ENCODE measurements at places on chromosomes 4 and X.

- no peak for DNase-seq
These were observed 34.7 kb downstream of the CSN3 start for GRCh38 chr4:70277121-70277520.

GRCh38 chrX:54891573-54891972, 29.1 kb upstream of the TRO start:
- DNase-seq: no peak

GRCh38 chr4:84527391-84527790, 28.3 kb upstream of the NKX6-1 start:
- DNase-seq: no peak

- DNase-seq: peak; percentile 22
These were observed 531 bp downstream of the CAMK2D start for GRCh38 chr4:113760795-113761619.

DNA sequence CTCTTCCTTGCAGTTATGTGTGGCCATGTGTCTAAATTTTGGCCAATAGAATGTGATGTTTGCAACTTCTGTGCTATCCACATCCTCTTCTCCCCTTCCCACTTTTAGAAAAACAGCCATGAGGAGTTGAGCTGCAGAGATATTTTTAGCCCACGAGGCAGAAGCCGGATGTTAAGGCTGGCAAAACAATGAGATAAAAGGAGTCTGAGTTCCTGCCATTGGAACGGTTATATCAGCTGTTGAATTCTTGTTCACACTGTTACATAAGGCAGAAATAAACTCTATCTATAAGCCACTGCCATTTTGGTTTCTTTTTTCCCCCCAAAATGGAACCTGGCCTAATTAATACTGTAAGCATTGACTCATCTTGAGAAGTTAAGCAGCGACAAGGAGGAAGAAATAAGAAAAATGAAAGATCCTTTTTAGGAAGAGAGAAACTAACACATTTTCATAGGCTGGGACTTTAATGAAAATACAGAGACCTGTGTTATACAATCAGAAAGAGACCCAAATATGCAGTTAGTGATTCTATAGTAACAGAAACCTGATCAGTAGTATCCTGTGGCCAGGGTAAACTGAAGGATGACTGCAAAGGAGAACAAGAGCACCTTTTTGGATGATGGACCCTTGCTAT, 200.5 kb downstream of the INPP4B start:
- DNase-seq: no peak

GRCh38 chr4:7209699-7210098, 17.4 kb downstream of the SORCS2 start:
- DNase-seq: no peak

- peak; percentile 97 for DNase-seq
These were observed 131.9 kb downstream of the FHIP1A start for GRCh38 chr4:151540728-151541388.

DNA sequence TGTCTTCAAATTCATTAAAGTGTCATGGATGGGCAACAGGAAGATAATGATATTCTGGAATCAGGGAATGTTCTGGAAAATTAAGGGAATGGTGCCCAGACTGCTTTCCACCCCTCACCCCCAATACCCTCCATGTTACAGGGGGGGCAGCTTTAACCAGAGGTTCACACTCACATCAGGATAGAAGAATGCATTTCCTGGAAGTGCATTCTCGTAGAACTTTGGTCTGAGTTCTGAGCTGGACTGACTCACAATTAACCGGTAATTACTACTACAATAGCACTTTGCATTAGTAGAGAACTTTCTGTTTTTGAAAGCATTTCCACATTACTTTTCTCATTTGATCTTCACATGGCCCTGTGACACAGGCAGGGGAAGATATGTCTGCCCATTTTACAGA, 52.5 kb upstream of the SHISA3 start:
- no peak for DNase-seq

DNA sequence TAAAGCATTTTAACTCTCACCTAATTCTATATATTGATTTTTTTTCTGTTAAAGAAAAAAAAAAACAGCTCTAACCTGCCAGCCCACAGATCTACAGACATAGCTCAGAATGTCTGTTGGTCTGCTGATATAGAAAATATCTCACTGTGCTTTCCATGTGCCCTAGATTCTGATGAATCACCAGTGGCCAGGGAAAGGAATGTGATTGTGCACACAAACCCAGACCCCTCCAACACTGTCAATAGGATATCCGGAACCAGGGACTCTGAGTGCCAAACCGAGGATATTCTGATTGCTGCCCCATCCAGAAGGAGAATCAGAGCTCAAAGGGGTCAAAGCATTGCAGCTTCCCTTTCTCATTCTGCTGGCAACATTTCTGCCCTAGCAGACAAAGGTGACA, 12.1 kb upstream of the SCML1 start:
- DNase-seq: no peak

GRCh38 chrX:131330735-131331134, 41.6 kb upstream of the IGSF1 start:
- no peak for DNase-seq

GRCh38 chrX:103734125-103734760, 23.5 kb downstream of the TMEM31 start:
- no peak for DNase-seq

DNA sequence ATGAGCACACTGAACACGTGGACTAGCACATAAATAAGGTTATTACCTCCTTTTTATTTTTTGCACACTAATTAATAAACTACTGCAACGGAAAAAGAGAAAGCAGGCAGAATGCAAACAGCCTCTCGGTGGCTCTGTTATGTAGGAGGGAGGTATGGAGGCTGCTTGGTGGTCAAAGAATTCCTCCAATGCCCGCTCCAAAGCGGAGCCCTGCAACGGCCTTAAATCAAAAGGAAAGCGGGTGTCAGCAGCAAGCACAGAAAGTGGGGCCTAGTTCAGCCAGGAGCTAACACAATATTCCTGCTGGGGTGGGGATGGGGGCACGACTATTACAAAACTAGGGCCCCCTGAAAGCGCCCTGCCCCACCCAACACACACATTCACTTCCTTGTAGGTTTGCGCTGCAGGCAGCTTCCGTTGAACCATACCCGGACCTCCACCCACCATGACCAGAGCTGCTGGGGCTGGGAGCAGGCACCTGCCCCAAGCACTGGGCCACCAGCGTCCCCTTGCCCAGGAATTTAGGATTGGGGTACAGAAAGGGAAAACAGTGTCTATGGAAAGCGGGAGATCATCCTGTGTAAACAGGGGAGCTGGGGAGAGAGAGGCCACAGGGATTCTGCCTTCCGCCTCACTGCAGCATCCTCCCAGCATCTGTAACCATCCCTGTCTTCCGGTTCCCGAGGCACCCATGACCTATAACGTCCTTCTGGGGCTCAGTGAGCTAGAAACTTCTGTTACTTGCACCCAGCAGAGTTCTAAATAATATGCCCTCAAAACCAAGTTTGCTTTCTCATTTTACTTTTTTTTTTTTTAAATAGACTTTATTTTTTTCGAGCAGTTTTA, 57.1 kb upstream of the DDX3X start:
- DNase-seq: no peak

GRCh38 chr4:76571274-76571673, 136.2 kb downstream of the SHROOM3 start:
- DNase-seq: no peak

- no peak for DNase-seq
These were observed 40.5 kb upstream of the RASGEF1B start for GRCh38 chr4:81512001-81512756.

- DNase-seq: no peak
These were observed 73.6 kb downstream of the TMEM156 start for GRCh38 chr4:38958453-38959190.

DNA sequence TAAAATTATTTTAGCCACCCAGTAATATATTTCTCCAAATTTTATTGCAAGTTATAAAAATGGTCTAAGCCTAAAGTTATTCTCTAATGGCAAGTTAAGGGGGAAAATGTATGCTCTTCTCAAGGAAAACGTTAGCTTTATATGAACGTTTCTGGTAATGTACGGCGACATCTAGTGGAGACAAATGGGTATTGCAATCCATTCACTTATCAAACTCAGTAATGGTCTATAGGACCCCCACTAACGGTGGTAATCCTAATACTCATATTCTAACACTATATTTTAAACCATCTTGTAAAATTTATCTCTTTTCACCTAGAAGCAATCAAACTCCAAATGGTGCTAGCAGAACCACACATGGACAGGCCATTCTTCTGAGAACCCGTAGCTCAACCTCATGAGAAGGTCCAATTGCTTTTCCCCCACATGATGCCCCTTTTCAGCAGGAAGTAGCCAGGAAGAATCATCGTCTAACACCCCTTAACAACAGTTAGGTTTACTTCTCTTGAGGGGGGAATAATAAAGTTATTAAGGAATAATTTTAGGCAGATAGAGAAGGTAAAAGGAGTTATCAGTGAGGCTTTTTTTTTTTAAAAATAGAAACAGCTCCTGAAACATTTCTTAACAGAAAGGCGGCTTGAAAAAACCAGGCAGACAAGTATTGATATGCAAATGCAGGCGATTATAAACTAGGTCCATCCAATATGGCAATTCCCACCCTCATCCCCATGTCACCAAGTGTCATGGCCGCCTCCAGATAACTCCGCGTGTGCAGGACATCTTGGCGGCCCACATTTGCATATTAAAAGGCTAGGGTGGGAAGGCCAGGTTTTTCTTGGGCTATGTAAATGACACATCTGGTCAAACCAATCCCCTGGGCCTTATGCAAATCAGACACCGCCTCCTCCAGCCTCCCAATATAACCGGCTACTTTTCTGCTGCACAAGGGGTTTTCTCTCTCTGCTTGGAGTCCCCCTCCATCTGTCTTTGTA, 35.0 kb downstream of the NUDT11 start:
- DNase-seq: no peak

- DNase-seq: no peak
These were observed 102.2 kb downstream of the MAMLD1 start for GRCh38 chrX:150465326-150465725.

- no peak for DNase-seq
These were observed 1115.5 kb downstream of the NLGN4X start for GRCh38 chrX:5113128-5113527.

DNA sequence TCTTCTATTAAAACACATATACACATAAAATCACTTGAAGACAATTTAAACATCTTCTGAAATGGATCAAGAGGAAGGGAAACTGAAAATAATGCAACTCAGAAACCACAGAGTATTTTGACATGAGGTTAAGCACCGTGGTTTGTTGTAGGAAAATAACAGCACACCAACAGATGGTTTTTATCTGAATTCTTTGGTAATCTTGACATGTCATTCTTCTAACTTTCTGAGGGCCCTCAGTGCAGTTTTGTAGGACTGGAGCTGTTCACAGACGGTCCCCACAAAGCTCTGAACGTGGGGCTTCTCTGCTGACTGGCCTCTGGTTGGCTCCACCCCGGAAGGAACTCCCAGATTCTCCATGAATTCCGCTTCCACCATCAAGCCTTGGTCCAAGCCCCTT, 16.0 kb upstream of the TLR8 start:
- DNase-seq: no peak

GRCh38 chrX:38975368-38975942, 174.2 kb downstream of the MID1IP1 start:
- DNase-seq: no peak

DNA sequence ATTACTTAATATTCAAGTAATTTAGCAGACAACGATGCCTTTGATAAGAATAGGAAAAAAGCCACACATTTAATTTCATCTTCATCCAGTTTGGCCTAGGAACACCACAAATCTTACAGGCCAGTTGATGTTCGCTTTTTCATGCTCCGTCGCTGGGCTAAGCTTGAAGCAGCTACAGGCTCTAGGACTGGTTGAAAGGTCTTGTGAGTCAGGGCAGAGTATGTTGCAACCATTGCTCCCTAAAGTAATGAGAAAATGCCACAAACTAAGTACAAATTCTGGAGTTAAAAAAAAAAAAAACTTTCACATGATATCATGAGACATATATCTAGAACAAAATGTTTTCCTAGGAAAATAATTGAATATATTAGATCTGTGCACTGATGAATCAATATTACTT, 123.8 kb downstream of the RPS6KA6 start:
- DNase-seq: no peak

GRCh38 chr4:26356081-26356501, 35.3 kb downstream of the RBPJ start:
- no peak for DNase-seq

DNA sequence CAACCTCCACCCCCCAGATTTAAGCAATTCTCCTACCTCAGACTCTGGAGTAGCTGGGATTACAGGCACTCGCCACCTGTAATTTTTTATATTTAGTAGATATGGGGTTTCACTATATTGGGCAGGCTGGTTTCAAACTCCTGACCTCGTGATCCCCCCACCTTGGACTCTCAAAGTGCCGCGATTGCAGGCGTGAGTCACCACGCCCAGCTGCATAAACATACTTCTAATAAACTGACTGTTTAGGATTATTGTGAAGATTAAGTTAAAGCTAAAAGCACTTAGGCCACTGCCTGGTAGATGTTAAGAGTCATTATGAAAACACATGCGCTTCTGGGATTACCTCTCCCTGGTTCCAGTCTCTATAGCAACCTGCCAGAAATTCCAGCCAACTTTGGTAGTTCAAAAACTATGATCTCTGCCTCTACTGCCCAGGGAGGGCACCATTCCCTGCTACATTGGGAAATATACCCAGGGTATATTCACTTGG, 30.2 kb upstream of the GRIA3 start:
- DNase-seq: no peak

DNA sequence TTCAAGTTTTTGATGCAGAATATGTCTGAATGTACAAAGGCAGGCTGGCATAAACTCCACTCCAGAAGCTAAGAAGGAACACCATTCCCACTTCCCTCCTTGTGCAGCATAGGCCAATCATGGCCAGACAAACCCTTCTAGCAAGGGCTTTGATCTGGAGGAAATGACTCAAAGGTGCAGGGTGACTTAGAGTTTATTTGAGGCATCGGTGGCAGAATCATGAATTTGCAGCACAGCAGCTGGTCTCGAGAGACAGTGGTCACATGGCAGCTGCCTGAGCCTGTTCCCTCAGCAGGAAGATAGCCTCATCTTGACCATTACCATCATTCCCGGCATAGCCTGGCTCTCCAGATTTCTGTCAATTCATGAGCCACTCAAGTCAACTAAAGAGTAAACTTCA, 154.5 kb downstream of the ATP10D start:
- DNase-seq: no peak

GRCh38 chr4:63580796-63581475, 828.3 kb downstream of the TECRL start:
- DNase-seq: no peak

GRCh38 chr4:129747756-129748155, 651.8 kb downstream of the C4orf33 start:
- no peak for DNase-seq

- no peak for DNase-seq
These were observed 8.1 kb downstream of the PCDH7 start for GRCh38 chr4:30728311-30728710.

GRCh38 chr4:40405193-40405592, 70.1 kb downstream of the CHRNA9 start:
- no peak for DNase-seq

GRCh38 chr4:47235721-47236120, 204.4 kb downstream of the GABRB1 start:
- peak; percentile 3 for DNase-seq

GRCh38 chrX:39905538-39905891, 192.2 kb downstream of the BCOR start:
- no peak for DNase-seq

- DNase-seq: no peak
These were observed 11.1 kb upstream of the KDM5C start for GRCh38 chrX:53236025-53236679.
